ENCODE measurements at places on chromosomes 3 and 15.

DNA sequence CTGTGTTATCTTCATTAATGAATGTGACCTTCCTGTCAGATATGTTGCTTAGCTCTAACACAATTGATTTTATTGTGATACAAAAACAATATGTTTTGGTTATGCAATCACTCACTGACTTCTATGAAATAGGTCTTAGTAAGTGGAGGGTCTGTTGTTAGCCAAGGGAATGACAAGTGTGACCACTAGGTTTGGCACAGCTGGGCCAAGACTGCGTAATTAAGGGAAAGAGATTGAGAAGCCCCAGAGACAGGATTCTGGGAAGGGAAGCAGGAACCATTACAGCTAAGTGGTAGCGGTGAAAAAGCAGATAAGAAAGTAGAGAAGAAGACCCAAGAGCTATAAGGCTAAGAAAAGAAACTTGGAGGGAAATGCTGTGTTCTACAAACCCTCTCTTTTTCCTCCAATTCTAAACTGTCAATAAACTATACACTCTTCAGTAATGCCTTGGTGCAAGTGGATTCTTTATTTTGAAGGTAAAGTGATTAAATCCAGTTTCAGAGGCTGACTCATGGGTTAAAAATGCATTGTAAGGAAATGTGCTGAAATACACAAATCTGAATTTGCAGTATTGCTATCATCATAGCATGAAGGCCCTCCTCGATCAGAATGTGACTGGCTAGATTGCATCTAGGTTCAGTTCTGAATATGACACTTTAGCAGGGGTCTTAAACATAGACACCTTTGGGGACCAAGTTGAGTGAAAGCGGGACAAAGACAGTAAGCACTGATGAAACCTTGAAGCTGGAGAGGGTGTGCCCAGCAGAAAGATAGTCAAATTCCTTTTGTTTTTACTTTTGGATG, 26.1 kb downstream of the KCNMB2 start:
- DNase-seq: no peak

DNA sequence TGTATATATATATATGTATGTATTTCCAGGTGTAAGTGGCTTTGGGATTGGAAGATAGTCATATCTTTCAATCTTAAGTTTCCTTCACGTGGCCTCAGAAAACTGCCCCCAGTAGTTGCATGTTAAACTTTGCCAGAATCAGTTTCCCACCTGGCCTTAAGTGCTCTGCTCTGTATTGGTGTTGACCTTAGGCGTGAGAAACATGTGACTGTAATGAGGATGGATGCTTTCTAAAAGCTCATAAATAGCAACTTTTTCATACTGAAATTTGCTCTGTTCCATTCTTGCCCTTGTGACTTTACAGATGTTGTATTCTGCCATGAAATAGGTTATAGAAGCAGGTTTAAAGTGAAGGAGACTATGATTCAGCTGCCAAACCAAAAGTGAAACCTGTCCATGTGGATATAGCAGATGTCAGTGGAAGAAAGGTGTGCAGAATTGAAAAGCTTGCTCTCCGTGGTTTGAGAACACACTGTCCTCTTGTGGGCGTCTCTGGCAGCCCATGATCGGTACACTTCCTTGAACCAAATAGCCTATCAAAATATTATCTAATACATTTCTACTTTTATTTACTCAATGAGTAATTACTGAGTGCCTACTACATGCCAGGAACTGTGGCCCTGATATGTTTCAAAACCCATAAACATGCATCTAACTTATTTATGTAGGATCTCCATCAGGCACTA, 15.8 kb downstream of the SCG5 start:
- no peak for DNase-seq

DNA sequence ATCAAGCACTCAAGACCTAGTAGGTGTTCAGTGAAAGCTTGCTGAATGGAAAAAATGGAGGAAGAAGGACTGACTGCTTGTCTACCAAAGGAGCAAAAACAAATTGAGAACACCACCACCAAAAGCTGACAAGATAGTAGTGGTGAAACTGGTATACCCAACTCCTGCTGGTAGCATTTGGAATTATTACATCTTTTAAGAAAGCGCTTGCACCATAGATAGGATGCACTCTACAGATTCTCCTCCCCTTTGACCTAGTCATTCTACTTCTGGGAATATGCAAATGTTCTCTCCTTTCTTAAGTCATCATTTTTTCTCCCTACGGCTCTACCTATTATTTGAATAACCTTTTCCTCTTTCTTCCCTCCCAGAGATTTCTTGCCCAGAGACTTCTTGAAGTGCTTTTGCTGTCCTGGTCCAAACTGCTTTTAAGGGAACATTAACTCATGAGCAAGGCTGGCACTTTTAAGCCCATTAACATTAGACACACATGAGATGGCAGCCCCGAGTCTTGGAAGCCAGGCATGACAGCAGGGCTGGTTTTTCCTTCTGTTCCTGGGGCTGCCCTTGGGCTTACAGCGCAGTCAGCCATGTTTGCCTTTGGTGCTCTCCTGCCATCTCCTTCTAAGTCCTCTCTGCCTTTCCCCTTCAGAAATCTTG, 75.0 kb upstream of the TLE3 start:
- DNase-seq: no peak

DNA sequence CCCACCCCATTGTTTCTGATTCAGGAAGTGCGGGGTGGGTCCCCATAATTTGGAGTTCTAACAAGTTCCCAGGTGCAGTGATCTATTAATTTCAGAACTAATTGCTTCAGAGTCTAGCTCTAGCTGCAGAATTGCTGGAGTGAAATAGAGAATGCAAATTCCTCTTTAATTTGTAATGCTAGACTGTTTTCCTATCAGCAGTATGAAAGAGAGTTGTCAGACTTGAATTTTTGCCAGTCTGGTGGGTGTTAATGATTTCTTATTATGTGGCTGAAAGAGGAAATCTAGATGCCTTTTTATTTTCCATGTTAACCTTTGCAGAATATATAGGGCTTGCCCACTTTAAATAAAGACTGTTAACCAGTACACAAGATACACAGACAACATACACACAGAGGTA, 23.7 kb downstream of the APH1B start:
- no peak for DNase-seq

DNA sequence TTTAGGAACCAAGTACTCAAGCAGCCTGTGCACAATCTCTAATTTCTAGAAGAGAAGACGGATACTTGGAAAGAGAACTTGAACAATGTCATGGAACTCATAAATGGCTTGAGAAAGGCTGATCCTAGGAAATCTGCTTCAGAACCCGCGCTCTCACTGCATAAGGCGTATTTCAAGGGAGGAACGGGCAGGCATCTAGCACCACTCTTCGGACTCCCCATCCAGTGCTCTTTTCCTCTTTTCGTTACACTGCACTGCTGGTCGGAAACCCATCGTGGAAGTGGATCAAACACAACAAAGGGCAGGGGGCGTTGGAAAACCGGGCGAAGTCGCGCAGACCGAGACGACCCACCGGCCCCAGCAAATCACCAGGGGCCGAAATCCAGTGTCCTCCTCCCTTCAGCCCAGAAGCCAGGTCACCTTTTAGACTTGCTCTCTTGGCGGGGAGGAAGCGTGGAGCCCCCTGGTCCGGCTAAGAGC, 539 bp upstream of the TLNRD1 start:
- no peak for DNase-seq

DNA sequence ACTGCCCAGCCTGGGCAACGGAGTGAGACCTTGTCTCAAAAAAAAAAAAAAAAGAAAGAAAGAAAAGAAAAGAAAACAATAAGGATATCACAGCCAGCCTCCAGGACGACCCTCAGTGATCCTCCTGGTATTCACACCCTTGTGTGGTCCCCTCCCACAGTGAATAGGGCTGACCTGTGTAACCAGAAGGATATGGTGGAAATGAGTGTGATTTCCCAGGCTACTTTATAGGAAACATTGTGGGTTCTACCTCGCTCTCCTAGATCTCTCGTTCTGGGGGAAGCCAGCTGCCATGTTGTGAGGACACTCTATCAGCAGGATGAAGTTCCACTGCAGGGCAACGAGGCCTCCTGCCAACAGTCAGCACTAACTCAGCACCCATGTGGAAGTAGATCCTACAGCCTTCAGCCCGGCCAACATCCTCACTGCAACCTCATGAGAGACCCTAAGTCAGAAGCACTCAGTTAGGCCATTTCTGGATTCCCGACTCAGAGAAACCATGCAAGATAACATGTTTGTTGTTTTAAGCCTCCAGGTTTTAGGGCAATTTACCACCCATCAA, 11.1 kb downstream of the RFTN1 start:
- DNase-seq: no peak

- peak; percentile 24 for DNase-seq
Measured at GRCh38 chr3:105876780-105877327, 8.0 kb upstream of the CBLB start.

DNA sequence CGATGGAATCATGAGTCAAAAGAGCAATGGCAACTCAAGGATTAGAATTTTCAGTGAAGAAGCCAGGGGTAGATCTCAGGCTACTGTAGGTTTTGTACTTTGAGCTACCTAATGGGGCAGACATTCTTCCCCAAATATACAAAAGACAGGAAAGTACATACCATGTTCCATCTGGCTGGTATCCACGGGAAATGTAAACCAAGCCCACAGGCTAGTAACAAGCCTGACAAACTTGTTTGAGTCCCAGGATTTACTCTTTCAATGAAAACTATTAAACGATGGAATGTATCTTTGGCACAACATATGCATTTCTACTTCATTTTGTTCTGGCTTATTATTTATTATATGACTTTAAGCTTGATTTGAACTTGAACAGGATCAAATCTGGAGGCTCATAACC, 44.2 kb upstream of the GOLIM4 start:
- no peak for DNase-seq

DNA sequence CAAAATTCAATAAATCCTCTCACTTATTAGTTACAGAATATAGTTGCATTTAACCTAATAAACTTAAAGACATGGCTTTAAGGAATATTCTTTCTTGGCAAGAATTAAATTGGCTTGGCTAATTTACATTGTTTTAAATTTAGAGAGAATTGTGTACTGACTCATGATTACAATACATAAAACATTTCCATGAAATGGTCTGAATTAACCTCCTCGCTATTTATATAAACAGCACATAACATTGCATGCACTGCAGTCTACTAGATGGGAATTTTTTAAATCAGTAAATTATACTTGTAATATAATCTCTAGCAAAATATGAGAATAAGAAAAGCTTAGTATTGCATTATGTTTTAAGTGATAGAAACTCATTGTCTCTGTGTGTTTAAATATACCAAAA, 268.9 kb downstream of the SHOX2 start:
- no peak for DNase-seq

- DNase-seq: no peak
Measured at GRCh38 chr3:170632780-170633179, 46.9 kb upstream of the SLC7A14 start.

GRCh38 chr3:183148056-183148455, 14.5 kb downstream of the LAMP3 start:
- DNase-seq: no peak

- no peak for DNase-seq
Measured at GRCh38 chr3:106588739-106589138, 719.9 kb upstream of the CBLB start.

GRCh38 chr3:49198611-49199230, 27.3 kb downstream of the KLHDC8B start:
- no peak for DNase-seq

GRCh38 chr3:81758275-81758674, 3.2 kb downstream of the GBE1 start:
- no peak for DNase-seq

- no peak for DNase-seq
Measured at GRCh38 chr3:6753536-6753935, 107.4 kb upstream of the GRM7 start.

DNA sequence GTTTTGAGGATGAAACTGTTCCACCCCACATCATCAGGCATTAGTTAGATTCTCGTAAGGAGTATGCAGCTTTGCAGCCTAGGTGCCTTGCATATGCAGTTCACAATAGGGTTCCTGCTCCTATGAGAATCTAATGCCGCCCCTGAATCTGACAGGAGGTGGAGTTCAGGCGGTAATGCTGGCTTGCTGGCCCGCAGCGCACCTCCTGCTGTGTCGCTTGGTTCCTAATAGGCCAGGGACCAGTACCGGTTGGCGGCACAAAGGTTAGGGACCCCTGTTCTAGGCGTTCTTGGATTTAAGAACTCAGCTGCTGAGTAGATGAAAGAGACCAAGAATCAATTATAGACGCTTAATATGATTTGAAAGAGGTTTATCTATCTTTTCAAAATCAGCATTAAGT, 595.4 kb downstream of the CADM2 start:
- DNase-seq: no peak

- DNase-seq: no peak
Measured at GRCh38 chr15:57220205-57220604, 156.1 kb upstream of the CGNL1 start.

DNA sequence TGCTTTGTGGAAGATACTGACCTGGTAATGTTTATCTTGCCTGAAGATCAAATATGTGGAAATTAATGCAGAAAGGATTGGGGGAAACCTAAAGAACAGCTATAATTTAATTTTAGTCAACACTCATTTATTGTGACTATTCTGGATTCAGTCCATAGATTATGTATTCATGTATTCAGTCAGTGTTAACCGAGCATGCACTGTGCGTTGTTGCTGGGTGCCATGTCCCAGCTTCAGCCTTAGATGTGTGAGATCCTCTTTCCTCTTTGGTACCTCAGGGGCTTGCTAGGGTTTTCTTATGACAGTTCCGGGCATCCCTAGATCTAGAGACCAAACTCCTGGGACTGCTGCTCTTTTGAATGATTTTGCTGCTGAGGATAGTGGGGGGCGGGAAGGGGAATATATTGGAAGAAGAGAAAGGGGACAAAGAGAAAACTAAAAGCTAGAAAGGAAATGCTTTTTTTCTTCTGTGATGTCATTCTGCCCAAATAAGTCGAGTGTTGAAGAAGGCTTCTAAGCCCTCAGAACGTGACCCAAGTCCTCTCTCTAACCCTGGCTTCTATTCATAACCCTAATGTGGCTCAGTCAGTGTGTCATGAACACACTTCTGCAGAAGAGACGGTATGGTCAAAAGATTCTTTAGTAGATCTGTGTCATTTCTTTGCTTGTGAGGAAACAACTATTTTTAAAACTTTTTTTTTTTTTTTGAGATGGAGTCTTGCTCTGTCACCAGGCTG, 33.5 kb downstream of the STARD9 start:
- DNase-seq: no peak

GRCh38 chr15:22949074-22949547, 31.1 kb downstream of the CYFIP1 start:
- peak; percentile 32 for DNase-seq

DNA sequence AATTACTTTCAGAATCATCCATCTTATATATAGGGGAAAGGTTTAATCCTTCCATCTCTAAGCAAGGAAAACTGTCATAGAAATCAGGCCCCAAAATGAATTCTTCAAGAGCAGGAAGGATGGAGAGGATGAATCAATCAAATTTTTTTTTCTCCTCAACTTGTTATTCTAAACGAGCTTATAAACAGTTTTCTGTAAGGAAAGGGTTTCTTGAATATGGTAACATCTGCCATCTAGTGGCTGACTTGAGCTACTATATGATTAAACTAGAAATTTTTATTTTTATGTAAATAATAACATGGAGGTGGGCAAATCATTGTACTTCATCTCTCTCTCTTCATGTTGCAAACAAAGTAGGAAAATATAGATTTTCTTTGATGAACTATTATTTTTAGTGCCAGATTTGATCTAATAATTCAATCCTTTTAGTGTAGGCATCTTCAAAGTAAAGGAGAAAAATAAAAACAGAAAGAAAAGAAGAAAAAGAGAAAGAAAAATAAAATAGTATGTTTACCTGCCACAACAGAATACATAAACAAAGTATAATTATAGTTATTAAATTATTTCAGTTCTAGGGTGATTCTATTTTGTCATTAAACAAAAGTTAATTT, 146.6 kb downstream of the SERPINI1 start:
- no peak for DNase-seq
